Ovary (tissue), 10 donors: ENCODE measurements at places on chromosomes 2 and 18. TPM values are rescaled to one million over a fixed set of nuclear protein-coding genes. Genes with fewer than 3 reads are reported as not detected.

GRCh38 chr2:113117541-113118262, 9.7 kb upstream of the IL1RN start:
- no peaks in the 10 kb centered on the region for H3K36me3 ChIP-seq
- DNase-seq: no peak
- H3K27me3 ChIP-seq: no peaks in the 10 kb centered on the region
- no peak overlapping the region for H3K4me3 ChIP-seq
- H3K4me1 ChIP-seq: no peaks in the 10 kb centered on the region

DNA sequence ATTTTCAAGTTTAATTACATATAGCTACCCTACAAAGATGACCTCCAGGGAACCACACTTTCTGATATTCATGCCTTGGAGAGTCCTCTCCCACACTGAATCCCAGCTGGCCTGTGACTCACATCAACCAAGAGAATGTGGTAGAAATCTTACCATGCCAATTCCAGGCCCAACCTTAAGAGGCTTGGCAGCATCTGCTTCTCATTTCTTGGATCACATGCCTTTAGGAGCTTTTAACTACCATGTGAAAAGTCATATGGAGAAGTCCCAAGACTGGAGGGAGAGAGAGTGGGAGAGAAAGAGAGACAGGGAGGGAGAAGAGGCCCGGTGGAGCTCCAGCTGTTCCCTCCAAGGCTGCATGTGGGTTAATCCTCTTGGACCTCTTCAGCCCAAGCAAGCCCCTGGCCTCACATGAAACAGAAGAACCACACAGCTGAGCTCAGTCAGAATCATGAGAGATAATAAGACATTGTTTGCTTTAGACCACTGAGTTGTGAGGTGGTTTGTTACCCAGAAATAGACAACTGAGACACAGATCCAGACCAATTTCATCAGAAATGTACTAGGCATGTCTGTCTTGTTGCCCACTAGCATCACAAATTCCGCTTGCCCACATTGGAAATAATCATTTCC, 190.7 kb downstream of the MTCL1 start:
- no peaks in the 10 kb centered on the region for H3K36me3 ChIP-seq
- no peaks in the 10 kb centered on the region for H3K4me1 ChIP-seq
- no peak overlapping the region for H3K27ac ChIP-seq
- H3K4me3 ChIP-seq: no peak overlapping the region
- no peaks in the 10 kb centered on the region for H3K27me3 ChIP-seq

LRRTM1 gene
- total RNA-seq: 0.25 TPM

GRCh38 chr2:203808046-203808750, 59.4 kb upstream of the CTLA4 start:
- H3K4me1 ChIP-seq: no peaks in the 10 kb centered on the region
- H3K27ac ChIP-seq: no peak overlapping the region
- no peak for DNase-seq
- H3K36me3 ChIP-seq: no peaks in the 10 kb centered on the region
- H3K4me3 ChIP-seq: no peak overlapping the region

GKN1 gene
- not detected for total RNA-seq

DNA sequence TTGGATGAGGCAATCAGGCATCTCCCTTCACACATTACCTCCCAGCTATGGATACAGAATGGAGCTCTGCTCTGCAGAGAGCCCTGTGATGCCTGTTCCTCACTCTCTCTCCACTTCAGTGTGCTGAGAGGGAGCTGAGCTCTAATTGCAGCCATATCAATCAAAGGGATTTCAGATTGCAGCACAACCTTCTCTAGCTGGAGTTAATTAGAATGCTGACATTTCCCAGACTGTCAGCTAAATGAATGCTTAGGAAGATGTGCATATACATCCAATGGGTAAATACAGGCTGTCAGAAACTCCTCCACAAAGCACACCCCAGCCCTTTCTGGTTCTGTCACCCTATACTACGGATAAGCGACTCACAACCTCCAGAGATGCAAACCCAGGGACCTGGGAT, 402.6 kb downstream of the EIPR1 start:
- no peaks in the 10 kb centered on the region for H3K27me3 ChIP-seq
- H3K4me1 ChIP-seq: no peaks in the 10 kb centered on the region
- no peak overlapping the region for H3K27ac ChIP-seq

GRCh38 chr2:23138701-23139100, 246.3 kb upstream of the KLHL29 start:
- H3K4me1 ChIP-seq: no peaks in the 10 kb centered on the region
- no peak for DNase-seq
- H3K36me3 ChIP-seq: no peaks in the 10 kb centered on the region
- no peaks in the 10 kb centered on the region for H3K27me3 ChIP-seq
- H3K4me3 ChIP-seq: no peak overlapping the region
